ENCODE measurements at places on chromosomes 16 and 17.

- DNase-seq, result no peak
Observed at GRCh38 chr16:89858973-89859614, 14.3 kb upstream of the TCF25 start.

DNA sequence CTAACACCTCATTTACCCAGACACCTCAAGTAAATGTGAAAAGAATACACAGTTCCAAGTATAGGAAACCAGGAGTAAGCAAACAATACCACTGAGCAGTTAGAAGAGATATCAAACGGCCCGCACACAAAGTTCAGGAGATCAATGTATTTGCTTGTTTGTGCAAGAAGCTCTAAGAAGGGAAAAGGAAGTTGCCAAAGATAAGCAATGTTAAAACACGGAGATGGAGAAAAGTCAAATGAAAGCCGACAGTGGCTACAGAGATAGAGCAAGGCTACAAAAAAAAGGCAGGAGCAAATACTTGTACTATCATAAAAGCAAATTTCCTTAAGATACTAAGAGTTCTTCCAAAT is 29.5 kb downstream of the PSME3IP1 start:
- DNase-seq, result no peak

GRCh38 chr17:78390241-78391050 is 12.0 kb downstream of the PGS1 start:
- DNase-seq, result no peak

- DNase-seq, result no peak
Observed at GRCh38 chr17:76567634-76568432, 17.8 kb downstream of the ST6GALNAC2 start.

DNA sequence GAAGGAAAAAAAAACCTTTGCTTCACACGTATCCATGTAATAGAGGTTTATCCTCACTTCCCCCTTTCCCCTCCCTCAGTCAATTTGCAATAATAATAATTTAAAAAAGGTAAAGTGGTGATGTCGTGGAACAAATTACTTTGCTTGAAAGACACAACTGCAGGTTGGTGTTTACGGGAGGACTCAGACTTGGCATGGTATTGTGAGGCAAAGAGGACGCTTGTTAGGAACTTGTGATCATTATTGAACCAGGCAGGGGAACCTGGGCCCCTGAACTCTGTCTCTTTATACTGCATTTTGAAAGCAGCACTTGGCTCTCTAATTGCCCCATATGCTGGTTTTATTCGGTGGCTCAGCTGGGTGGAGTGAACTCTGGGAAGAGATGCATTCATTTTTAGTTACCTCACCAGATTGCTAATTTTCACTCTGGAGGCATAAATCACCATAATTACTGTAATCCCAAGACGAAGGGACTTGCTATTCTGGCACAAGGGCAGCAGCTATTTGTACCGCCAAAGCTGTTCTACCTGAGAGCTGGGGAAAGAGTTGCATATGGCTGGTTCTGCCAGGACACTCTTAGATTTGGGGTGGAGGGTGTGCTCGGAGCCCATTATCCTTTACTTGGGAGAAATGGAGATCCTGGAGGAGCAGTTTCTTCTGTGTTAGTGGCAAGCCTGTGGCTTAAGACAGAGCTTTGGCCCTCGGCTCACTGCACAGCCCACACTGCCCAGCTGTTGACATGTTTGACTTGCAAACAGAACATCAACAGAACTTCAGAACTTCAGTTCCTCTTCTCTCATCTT is 5.7 kb upstream of the DHX8 start:
- no peak for DNase-seq

DNA sequence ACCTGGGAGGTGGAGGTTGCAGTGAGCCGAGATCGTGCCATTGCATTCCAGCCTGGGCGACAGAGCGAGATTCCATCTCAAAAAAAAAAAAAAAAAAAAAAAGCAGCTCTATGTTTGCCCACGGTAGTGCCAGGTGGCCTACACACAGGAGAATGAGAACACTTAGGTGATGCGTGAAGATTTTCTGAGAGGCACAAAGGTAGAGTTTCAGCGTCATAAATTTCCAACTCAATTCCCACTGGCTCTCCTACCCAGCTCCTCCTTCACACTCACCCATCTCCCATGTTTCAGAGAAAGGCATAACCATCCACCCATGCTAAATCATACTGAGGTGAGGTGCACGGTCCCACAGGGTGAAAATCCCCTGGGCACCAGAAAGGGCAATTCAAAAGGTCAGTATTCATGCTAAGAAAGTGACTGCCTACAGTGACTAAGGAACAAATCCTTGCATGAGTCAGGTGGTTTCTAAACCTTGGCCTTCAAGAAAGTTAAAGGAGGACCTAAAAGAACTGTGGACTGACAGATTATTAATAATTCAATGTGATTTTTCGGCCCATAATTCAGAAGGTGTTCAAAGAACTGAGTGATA is 4.8 kb downstream of the DCAKD start:
- no peak for DNase-seq

- DNase-seq, result peak; percentile 29
Observed at GRCh38 chr16:5056352-5056751, 9.4 kb downstream of the C16orf89 start.

DNA sequence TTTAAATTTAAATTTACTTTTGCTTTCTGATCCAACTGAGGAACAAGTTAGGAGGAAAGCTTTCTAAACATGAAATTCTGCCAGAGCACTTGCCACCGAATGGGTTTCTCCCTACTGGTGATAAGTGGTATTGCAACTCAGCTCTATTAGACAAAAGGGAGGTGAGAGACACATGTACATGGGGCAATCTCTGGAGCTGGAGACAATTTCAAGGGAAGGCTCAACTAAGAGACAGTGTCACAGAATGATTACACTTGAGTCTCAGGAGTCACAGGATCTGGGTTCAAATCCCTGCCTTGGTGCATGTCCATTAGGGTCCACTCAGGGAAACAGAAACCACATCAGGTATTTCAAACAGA is 37.4 kb downstream of the SOCS1 start:
- no peak for DNase-seq

DNA sequence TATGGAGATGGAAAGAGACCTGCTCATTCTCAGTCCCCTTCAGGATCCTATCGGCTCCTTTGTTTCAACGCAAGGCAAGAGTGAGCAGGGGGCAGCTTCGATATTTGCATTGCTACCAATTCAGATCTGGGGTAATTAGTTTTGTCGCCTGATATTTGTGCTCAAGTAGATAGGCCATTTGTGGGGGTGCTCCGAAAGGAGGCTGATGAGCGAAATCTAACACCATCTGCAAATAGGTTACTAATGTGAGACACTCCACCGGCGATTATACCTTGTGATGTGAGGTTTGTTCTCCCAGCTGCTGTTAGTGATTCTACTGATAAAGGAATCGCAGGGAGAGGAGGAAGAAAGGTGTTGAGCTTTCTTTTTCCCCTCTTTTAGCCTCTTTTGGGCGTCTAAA is 31.5 kb downstream of the WSCD1 start:
- DNase-seq, result no peak

DNA sequence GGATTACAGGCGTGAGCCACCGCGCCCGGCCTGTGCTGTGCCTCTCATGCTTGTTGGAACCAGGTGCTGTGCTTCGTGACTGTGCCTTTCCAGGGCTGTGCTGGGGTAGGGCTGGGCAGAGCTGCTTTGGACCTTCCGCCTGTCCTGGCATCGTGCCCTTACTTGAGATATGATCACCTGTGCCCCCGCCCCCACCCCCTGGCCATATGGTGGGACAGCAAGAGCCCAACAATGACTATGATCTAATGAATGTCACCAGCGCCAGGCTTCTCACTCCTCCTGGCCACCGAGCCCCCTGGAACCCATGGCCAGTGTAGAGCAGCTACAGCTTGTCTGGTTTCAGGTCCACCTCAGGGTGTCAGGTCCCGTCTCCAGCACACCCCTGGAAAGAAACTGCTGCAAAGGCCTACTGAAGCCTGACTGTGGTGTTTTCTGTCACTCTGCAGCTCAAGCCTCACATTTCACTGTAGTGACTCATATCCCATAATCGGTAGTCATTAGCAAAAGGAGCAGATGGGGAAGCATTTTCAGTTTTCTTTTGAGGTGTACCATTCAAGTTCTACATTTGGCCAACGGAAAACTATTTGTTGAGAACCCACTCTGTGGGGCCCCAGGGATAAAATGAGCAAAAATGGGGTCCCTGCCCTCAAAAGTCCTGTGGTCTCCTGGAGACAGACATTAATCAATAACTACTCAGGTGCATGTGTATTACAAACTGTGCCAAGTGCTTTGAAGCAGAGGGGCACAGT is 22.1 kb downstream of the FCSK start:
- DNase-seq, result no peak

GRCh38 chr16:66065925-66066324 is 300.6 kb upstream of the CDH5 start:
- DNase-seq, result no peak

DNA sequence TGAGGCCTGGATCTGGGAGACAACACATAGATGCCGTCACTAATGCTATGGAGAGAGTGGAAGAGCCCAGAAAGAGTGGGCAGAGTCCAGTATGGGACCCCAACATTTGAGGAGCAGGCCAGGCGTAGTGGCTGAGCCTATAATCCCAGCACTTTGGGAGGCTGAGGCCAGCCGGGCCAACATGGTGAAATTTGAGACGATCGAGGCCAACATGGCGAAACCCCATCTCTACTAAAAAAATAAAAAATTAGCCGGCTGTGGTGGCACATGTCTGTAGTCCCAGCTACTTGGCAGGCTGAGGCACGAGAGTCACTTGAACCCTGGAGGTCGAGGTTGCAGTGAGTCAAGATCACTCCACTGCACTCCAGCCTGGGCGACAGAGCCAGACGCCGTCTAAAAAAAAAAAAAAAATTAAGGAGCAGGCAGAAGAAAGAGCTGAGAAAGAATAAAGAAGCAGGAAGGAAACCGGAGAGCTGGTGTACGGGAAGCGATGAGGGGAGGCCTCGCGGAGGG is 6.0 kb upstream of the DNAI2 start:
- no peak for DNase-seq

- no peak for DNase-seq
Observed at GRCh38 chr16:31875112-31875803, 1.7 kb downstream of the ZNF267 start.

GRCh38 chr16:2392025-2392424 is 37.2 kb upstream of the CCNF start:
- no peak for DNase-seq

DNA sequence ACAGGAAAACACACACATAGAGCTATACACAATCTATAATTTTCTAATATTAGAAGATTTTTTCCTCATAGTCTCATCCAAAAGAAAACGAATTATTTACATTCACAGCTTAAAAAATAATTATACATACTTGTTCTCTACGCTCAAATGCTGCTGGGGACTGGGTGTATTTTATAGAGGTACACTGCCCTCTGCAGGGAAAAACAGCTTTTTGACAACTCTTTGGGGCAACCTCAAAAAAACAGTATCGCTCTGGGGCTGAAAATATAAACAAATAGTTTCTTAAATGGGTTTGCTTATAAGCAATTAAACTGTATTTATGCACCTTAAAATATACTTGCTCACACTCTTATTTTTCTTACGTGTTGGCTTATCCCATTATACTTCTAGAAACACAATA is 261.8 kb upstream of the PSMD7 start:
- DNase-seq, result no peak

GRCh38 chr17:82195675-82196672 is 16.7 kb downstream of the CCDC57 start:
- no peak for DNase-seq

DNA sequence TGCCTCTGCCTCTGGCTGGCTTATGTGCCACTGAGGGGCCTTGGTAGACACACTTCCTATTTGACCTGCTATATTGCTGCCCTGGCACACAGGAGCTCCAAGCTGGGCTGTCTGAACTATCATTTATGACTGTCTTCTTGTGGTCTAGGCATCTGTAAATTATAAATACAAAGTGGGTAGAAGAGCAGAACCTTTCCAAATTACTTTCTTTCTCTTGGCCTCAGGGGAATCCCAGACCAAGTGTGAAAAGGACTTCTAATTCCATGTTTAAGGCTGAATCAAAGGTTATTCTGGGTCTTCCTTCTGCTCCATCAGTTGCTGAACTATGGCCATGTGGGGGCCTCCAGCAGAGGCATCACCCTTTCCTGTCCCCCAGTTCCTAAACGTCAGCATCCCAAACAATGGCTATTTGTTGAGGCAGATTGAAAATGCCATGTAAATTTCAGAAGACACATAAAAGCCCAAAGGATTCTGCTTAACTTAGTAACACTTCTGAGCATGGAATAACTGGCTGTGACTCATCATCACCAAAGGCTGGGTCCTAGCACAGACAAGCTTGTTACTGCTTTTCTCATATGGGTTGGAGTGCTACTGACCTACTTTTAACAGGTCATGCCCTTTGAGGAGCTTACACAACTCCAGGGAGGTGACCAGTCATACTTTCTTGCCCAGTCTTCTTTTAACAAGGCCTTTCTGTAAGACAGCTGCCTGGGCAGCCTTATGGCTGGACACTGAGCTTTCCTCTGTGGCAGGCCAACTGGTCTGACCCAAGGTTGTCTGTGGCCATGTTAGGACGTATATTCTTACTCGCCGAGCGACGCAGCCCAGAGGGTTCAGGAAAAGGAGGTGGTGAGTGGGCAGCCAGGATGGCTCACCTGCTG is 154.8 kb downstream of the VPS53 start:
- DNase-seq, result no peak

GRCh38 chr16:15980329-15980728 is 30.9 kb downstream of the ABCC1 start:
- no peak for DNase-seq

DNA sequence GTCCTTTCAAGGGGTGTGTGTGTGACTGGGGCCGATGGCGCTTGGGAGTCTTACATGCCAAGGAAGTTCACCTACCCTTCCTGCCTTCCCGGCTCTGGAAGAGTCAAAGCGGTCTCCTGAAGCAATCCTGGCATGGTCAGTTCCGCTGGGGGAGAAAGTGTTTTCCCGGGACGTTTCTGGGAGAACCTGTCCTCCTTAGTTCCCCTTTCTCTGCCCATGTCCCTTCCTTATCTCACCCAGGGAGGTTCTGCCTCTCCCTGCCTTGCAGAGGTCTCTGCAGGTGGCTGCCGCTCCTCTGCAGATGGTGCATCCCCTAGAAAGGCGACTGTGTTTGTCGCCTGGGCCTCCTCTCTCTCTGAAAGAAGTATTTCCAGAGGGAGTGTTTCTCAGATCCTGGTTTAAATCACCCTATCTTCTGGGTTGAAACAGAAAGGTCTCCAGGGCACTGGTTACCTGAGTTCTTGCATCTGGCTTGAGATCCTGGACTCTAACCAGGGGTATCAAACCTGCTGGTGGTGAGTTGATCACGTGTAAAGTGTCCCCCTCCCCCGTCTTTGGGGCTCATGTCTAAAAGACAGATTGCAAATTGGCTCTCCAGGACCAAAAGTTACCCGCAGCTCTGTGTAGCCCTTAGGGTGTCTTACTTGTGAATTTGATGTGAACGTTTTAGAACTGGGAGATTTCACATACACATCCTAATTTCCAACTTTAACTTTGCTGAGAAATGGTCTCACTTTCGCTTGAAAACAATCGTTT is 1.9 kb downstream of the PRKCB start:
- no peak for DNase-seq

- no peak for DNase-seq
Observed at GRCh38 chr17:60664022-60664421, 13.6 kb upstream of the BCAS3 start.

DNA sequence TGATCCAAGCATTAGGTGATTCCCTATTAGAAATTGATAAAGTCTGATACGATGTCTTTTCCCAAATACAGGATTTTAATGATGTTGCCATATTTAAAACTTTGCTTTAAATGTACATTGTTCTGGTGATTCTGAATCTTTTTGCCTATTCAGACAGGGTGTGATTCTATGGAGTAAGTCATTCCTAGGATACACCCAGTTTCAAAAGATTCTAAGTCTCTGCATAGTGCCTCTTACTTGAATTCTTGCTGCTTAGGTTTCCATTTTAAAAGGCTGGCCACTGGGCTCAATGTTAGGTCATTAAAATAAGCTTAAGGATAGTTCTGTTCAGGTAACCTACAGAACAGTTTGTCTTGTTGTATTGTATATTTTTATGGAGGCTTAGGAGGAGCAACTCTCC is 22.0 kb upstream of the ARL2BP start:
- DNase-seq, result no peak

All from activated gamma-delta T cell treated with Interleukin-2 at 50 U/mL for 16 hours (primary cell).